ENCODE measurements at places on chromosomes 16 and 17.
A peak's percentile ranks its signal among the peaks of the same experiment; 100 is the strongest.

- no peak overlapping the region for H3K4me3 ChIP-seq
- no peak for DNase-seq
- no peak overlapping the region for H3K27ac ChIP-seq
- peaks cover 32% of the 10 kb centered on the region for H3K27me3 ChIP-seq
Measured at GRCh38 chr17:82314727-82315605, 2.4 kb downstream of the CD7 start.

- DNase-seq: no peak
- H3K27ac ChIP-seq: no peak overlapping the region
- H3K27me3 ChIP-seq: no peaks in the 10 kb centered on the region
- peaks cover 20% of the 10 kb centered on the region for H3K4me1 ChIP-seq
Measured at GRCh38 chr16:11074131-11074530, 129.8 kb downstream of the CLEC16A start.

GRCh38 chr16:19227643-19228042 is 57.9 kb upstream of the CLEC19A start:
- H3K4me3 ChIP-seq: no peak overlapping the region
- no peaks in the 10 kb centered on the region for H3K27me3 ChIP-seq
- no peak for DNase-seq
- H3K27ac ChIP-seq: peak overlapping the region; percentile 41
- no peaks in the 10 kb centered on the region for H3K36me3 ChIP-seq
- peaks cover 1% of the 10 kb centered on the region for H3K4me1 ChIP-seq

DNA sequence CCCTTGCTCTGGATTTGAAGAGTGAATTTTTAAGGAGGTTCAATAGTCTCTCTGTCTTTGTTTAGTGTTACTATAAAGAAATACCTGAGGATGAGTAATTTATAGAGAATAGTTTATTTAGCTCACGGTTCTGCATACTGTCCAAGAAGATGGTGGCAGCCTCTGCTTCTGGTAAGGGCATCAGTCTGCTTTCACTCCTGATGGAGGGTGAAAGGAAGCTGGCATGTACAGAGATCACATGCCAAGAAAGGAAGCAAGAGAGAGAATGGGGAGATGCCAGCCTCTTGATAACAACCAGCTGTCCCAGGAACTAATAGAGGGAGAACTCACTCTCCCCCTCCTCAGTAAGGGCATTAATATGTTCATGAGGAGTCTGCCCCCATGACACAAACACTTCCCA is 917.5 kb upstream of the GOT2 start:
- no peak for DNase-seq
- no peaks in the 10 kb centered on the region for H3K4me1 ChIP-seq
- H3K27me3 ChIP-seq: no peaks in the 10 kb centered on the region
- H3K36me3 ChIP-seq: no peaks in the 10 kb centered on the region

GRCh38 chr17:81902653-81903414 is 796 bp downstream of the NPB start:
- no peaks in the 10 kb centered on the region for H3K27me3 ChIP-seq
- peaks cover 79% of the 10 kb centered on the region for H3K36me3 ChIP-seq
- no peak overlapping the region for H3K27ac ChIP-seq
- DNase-seq: no peak

GRCh38 chr16:8958344-8959167 is 5.2 kb downstream of the USP7 start:
- peak; percentile 89 for DNase-seq
- no peaks in the 10 kb centered on the region for H3K36me3 ChIP-seq
- H3K4me3 ChIP-seq: no peak overlapping the region
- H3K27me3 ChIP-seq: no peaks in the 10 kb centered on the region
- no peak overlapping the region for H3K27ac ChIP-seq

DNA sequence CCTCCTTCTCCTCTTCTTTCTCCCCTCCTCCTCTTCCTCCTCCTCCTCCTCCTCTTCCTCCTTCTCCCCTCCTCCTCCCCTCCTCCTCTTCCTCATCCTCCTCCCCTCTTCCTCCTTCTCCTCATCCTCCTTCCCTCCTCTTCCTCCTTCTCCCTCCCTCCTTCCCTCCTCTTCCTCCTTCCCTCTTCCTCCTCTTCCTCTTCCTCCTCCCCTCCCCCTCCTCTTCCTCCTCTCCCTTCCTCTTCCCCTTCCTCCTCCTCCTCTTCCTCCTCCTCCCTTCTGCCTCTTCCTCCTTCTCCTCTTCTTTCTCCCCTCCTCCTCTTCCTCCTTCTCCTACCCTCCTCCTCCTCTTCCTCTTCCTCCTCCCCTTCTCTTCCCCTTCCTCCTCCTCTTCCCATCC is 5.1 kb upstream of the PITPNM3 start:
- H3K36me3 ChIP-seq: no peaks in the 10 kb centered on the region
- peaks cover 3% of the 10 kb centered on the region for H3K4me1 ChIP-seq
- no peak for DNase-seq
- no peak overlapping the region for H3K27ac ChIP-seq
- H3K4me3 ChIP-seq: no peak overlapping the region

- peaks cover 51% of the 10 kb centered on the region for H3K4me1 ChIP-seq
- H3K27me3 ChIP-seq: no peaks in the 10 kb centered on the region
- H3K36me3 ChIP-seq: peaks cover 15% of the 10 kb centered on the region
- DNase-seq: peak; percentile 76
- H3K27ac ChIP-seq: peak overlapping the region; percentile 13
Measured at GRCh38 chr16:75267631-75268264, 16.3 kb upstream of the BCAR1 start.

GRCh38 chr17:77374170-77374936 is 233.6 kb downstream of the SEC14L1 start:
- peaks cover 69% of the 10 kb centered on the region for H3K4me1 ChIP-seq
- H3K36me3 ChIP-seq: peaks cover 2% of the 10 kb centered on the region
- no peaks in the 10 kb centered on the region for H3K27me3 ChIP-seq
- H3K27ac ChIP-seq: peak overlapping the region; percentile 86
- H3K4me3 ChIP-seq: peak overlapping the region; percentile 82

DNA sequence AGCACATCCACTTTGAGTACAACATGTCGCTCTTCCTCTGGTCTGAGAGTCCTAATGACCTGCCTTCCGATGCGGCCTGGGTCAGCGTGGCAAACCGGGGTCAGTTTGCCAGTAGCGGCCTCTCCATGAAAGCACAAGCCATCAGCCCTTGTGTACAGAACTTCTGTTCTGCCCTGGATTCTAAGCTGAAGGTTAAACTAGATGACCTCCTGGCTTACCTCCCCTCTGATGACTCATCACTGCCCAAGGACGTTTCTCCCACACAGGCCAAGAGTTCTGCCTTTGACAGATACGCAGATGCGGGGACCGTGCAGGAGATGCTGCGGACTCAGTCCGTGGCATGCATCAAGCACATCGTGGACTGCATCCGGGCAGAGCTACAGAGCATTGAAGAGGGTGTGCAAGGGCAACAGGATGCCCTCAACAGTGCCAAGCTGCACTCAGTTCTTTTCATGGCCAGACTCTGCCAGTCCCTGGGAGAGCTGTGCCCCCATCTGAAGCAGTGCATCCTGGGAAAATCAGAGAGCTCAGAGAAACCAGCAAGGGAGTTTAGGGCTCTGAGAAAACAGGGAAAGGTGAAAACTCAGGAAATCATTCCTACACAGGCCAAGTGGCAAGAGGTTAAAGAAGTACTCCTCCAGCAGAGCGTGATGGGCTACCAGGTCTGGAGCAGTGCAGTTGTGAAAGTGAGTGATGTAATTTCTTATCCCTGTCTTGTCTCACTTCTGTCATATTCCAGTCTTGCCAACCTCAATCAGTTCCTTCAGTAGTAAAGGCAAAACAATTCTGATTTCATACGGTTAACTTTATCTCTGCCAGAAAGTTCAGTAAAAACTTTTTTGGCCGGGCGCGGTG is 8.6 kb downstream of the COG1 start:
- H3K27me3 ChIP-seq: no peaks in the 10 kb centered on the region
- no peak overlapping the region for H3K4me3 ChIP-seq

DNA sequence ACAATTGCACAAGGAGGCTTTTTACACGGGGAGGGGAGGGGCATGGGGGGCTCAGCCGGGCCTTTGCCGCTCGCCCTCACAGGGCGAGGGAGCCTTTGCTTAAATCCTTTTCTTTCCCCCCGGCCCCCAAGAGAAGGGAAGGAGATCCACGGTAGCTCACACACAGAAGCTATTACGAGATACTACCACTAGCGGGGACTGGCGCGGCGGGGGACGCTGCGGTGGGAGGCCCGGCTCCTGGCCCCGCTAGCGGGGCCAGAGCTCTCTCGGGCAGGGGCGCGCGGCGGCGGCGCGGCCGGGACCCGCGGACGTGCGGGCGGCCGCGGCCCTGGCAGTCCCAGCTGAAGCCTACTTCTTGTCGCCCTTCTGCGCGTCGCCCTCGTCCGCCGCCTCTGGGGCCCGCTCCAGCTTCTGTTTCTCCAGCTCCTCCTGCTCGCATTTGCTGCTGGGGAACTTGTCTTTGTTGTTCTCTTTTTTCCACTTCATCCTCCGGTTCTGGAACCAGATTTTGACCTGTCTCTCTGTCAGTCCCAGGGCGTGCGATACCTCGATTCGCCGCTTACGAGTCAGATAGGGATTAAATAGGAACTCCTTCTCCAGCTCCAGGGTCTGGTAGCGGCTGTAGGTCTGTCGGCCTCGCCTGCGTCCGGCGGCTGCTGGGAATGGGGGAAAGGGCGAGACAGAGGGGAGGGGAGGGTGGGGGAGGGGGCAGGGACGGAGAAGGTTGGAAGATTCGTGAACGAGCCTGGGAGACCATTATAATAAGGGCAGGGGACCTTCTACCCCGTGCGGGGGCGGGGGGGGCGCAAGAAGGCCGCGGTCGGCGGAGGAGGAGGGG is 2.0 kb downstream of the HOXB8 start:
- H3K4me3 ChIP-seq: peak overlapping the region; percentile 87
- DNase-seq: peak; percentile 67

GRCh38 chr17:48290378-48290777 is 139.6 kb downstream of the SKAP1 start:
- peaks cover 4% of the 10 kb centered on the region for H3K27me3 ChIP-seq
- no peak for DNase-seq
- no peak overlapping the region for H3K27ac ChIP-seq
- no peak overlapping the region for H3K4me3 ChIP-seq
- H3K4me1 ChIP-seq: no peaks in the 10 kb centered on the region
- no peaks in the 10 kb centered on the region for H3K36me3 ChIP-seq

DNA sequence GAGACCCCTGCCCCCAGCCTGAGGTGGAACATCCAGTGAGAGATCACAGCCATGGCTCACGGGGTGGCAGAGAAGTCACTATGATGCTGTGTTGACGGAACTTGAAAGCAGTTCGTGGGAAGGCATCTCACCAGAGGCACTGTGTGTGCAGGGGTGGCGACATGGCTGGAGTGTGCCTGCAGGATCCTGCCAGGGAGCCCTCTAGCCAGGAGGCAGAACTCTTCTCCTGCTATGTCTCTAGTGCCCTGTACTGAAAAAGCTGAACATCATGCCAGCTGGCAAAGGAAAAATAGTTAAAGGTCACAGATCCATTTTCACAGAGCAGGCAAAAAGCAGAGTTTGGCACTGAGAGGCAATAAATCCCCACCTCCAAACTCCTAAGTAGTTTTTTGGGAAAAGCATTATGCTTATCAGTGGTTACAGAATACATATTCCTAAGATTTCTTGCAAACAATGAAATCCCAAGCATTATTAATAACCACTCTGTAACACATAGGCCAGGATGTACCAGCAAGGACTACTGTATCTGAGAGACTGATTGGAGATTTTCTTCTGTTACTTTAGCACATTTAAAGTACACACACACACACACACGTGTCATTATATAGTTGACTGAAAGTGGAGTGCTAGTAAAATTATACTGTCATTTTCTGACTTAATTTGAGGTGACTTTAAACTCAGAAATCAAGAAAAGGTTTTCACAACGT is 36.8 kb downstream of the TNRC6C start:
- H3K27ac ChIP-seq: no peak overlapping the region
- no peaks in the 10 kb centered on the region for H3K36me3 ChIP-seq
- H3K4me3 ChIP-seq: no peak overlapping the region
- H3K27me3 ChIP-seq: no peaks in the 10 kb centered on the region
